Right renal cortex interstitium (tissue), 3 donors: ENCODE measurements at places on chromosomes 1 and 21. TPM values are rescaled to one million over a fixed set of nuclear protein-coding genes. Genes with fewer than 3 reads are reported as not detected.

The CASQ2 gene
- polyA plus RNA-seq: 0.51 TPM

The RAP1GAP gene
- 23.3 TPM for polyA plus RNA-seq

The C1orf210 gene
- 25.6 TPM for polyA plus RNA-seq

The LRRC38 gene
- not detected for polyA plus RNA-seq

The RGS1 gene
- 2.1 TPM for polyA plus RNA-seq

The ANP32E gene
- 154 TPM for polyA plus RNA-seq

The PROK1 gene
- 0.48 TPM for polyA plus RNA-seq

The HES3 gene
- not detected for polyA plus RNA-seq

The CITED4 gene
- polyA plus RNA-seq: 3.0 TPM

The GPR3 gene
- 0.64 TPM for polyA plus RNA-seq

GRCh38 chr1:3521426-3521825 is 67.0 kb downstream of the ARHGEF16 start:
- no peak for DNase-seq

- no peak for DNase-seq
Measured at GRCh38 chr1:226125831-226126230, 60.7 kb downstream of the ACBD3 start.

DNA sequence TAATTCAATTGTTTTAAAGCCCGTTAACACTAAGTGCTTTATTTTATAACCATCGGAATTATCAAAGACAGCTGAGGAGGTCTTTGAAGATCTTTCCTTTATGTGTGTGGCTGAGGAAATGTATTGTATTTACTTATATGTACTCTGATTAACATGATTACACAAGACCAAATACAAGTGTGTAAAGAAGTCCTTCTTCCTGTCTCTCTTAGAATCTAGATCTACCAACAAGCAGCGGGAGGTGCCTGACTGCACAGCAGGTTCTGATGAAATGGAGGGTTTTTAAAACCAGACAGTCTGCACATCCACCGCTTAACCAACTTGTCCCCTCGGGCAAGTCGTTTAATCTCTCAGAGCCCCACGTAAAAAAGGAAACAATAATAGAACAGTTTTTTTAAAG is 240.5 kb upstream of the MAP1LC3C start:
- no peak for DNase-seq

- no peak for DNase-seq
Measured at GRCh38 chr21:22711636-22712035, 1713.4 kb downstream of the NCAM2 start.

DNA sequence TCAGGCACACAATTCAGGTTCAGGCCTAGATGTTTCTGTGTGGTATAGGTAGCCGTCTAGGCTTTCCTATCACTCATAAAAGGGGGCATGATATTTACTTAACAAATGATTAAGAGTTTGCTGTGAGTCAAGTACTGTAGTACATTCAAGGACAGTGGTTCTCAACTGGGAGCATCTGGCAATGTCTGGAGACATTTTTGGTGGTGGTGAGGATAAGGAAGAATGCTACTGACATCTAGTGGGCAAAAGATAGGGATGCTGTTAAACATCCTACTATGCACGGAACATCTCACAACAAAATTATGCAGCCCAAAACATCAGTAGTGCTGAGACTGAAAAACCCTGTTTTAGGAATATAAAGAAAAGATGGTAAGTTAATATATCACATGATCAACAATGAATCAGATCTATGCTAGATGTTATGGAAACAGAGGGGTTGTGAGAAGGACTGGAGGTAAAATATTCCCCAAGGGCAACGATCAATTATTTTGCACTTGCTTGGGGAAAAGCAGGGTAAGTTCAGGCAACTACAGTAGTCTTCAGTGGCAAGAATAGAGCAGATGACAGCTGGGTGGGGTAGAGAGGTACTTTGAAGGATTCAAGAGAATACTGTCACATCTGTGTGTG is 4.9 kb downstream of the DNTTIP2 start:
- no peak for DNase-seq

- DNase-seq: no peak
Measured at GRCh38 chr1:2151252-2151651, 43.3 kb downstream of the FAAP20 start.

GRCh38 chr1:33820804-33821203 is 43.1 kb upstream of the HMGB4 start:
- DNase-seq: no peak

DNA sequence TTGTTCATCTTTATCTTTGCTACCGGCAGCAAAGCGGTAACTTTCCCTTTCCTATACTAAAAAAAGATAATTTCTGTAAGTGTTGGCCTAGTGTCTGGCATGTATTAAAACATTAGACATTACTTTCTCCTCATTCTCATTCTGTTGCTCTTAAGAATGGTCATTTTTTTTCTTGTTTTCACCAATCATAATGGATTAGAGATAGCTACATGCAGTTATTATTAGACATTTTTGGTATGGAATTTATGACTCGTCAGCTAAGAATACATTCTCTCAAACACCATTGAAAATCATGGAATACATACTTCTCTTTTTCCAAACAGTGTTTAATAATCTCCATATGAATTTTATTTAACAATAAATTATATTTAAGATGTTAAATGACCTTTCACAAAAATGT is 1154.6 kb downstream of the BRINP3 start:
- DNase-seq: no peak

- no peak for DNase-seq
Measured at GRCh38 chr1:173126421-173126820, 75.7 kb upstream of the TNFSF18 start.

DNA sequence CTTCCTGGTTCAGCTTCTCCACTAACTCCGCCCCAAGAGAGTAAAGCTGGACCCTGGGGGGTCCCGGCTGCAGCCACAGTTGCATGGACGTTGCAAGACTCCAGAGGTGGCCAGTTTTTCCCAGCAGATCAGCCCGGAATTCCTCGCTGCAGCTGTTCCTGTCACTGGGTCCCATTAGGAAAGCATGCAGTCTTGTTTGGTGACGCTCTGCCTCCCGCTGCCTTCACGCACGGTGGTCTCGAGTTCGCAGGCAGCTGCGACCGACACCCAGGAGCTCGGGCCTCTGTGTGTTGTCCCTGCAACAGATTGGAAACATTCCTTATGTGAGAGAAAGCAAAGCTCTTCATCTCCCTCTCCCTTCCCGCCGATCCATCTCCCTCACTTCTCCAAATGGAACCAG is 162.8 kb downstream of the PRDM16 start:
- DNase-seq: no peak

DNA sequence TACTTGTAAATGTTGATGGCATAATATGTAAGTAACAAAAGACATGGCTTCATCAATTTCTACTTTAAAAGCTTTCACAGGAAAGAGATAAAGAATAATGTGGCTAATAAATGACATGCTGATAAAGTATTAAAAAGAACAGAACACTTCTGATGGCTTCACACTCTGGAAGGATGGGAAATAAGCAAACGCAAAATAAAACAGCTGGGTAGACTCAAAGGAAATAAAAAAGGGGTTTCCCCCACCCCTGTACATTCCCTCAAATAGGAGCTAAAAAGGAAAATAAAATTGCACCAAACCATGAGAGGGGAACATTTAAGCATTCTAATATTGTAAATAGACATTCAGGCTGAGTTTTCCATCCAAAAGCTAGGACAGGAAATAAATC is 27.0 kb upstream of the DYRK1A start:
- DNase-seq: no peak

GRCh38 chr1:207035877-207036551 is 3.5 kb upstream of the C1orf116 start:
- DNase-seq: no peak

- no peak for DNase-seq
Measured at GRCh38 chr1:85421179-85421578, 43.8 kb downstream of the DDAH1 start.

- no peak for DNase-seq
Measured at GRCh38 chr1:20154301-20154831, 15.2 kb downstream of the PLA2G2F start.

DNA sequence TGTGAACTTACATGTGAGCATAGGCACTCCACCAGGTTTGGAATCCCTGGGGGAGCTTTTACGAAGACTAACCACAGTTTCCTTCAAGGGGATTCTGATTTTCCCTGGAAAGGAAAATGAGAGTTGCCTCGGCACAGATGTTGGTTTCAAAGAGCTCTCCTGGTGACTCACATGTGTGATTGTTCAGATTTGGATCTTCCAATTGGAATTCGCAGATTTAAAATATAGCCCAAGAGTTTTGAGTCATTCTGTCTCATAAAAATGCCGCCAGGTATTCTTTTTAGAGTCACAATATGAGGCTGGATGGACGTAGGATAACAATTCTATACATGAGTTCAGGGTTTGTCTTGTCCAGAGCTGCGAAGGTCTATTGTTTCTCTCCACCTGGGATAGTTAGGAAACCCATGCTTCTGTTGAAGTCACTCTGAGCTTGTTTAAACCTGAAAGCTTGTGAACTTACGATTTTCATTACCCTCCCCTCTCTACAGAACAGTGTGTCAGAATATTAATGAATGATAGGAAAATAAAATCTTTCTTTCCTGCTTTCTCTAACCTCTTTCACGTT is 64.9 kb downstream of the TGFB2 start:
- DNase-seq: no peak

DNA sequence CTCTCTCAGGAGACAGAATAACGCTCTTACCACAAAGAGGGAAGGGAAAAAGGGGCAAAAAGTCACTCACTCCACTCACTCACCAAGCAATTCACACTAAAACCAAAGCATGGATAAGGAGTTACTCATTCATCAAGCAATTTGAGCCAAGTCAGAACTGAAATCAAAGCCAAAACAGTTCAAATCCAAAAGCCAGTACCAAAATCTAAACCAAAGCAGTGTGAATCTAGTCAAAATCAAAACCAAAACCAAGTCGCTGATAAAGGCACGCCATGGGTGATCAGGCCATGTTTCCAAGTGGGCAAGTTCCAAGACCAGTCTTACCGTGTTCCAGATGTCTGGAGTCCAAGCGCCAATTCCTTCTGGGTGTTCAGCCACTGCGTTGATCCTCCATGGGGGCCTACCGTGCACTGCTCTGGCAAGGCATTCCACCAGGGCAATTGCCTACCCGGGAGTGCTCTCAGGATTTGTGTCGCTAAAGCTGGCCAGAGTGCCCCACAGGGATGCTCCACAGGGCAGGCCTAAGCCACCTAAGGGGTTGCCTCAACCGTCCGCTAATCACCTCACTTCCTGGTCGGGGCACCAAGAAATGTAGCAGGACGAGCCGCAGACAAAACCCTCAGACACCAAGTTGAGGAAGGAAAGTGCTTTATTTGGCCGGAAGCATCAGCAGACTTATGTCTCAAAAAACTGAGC is 142.3 kb downstream of the TRIM33 start:
- no peak for DNase-seq

GRCh38 chr1:209416716-209417115 is 166.8 kb upstream of the CAMK1G start:
- DNase-seq: no peak

DNA sequence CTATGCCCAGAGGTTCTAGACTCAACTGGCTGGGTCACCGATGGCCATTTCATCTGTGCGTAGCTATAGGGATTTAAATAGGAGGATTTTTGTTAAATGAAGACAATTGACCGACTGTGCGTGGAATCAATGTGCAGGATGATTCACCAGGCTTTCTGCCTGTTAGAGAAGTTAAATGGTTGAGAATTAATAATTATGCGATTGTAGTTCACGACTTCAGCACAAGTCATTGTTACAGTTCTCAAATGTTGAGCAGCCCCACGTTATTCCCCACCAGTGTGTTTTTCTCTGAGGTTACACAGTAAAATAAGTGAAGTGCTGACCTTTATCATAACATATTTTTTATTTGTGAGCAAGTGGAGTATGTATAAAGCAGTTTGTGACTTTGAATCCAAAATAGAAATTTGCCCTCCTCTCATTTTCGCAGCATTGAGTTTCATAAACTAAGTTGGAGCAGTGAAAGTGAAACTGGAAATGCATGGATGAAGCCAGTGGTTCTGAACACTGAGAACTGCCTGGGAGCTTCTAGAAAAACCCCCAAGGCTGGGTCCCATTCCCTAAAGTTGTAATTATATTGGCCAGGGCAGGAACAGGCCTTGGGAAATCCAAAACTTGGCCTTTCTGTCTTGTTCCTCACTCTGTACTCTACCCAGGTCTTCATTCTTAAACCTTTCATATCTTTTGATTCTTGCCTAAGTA is 102.6 kb downstream of the GALNT2 start:
- no peak for DNase-seq

DNA sequence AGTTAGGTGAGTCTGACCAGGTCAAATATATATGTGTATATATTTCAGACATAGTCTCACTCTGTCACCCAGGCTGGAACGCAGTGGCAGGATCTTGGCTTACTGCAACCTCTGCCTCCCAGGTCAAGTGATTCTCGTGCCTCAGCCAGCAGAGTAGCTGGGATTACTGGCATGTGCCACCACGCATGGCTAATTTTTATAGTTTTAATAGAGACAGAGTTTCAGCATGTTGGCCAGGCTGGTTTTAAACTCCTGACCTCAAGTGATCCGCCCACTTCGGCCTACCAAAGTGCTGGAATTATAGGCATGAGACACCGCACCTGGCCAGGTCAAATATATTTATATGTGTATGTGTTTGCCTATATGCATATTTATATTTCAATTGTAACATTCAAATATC is 581.5 kb upstream of the B3GALT2 start:
- no peak for DNase-seq

DNA sequence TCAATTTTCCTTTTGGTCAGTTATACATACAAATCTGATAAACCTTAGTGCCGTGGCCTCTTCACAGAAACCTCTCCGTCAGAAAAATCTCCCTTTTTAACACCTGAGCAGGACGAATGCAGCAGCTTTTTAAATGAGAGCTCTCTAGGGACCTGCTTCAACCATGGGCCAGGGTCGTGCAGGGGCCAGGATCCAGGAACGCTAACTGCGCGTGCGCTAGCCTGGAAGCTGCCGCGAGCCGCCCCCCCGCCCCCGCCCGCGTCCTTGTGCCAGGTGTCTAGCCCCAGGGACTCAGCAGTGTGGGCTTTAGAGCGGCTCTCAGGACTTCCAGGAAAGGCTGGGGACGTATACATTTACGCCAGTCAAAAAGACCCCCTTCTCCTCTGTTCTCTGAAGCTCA is 136.8 kb upstream of the FMN2 start:
- no peak for DNase-seq

DNA sequence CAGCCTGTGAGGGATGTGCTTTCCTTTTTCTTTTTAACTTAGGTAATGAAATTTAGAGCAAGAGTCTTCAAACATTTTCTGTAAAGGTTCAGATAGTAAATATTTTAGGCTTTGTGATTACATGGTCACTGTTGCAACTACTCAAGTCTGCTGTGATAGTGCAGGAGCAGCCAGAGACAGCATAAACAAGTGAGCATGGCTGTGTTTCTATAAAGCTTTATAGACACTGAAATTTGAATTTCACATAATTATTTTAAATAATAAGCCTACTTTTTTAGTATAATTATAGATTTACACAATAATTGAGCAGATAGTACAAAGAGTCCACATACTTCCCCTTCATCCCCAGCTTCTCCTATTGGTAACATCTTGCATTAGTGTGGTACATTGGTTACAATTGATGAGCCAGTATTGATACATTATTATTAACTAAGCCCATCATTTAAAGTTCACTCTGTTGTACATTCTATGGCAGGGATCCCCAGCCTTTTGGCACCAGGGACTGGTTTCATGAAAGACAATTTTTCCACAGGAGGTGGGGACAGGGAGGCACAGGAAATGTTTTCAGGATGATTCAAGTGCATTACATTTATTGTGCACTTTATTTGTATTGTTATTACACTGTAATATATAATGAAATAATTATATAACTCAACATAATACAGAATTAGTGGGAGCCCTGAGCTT is 3.0 kb downstream of the ATF6 start:
- DNase-seq: no peak

GRCh38 chr1:156550346-156550745 is 22.0 kb downstream of the IQGAP3 start:
- DNase-seq: no peak

GRCh38 chr1:44507490-44508396 is 102.7 kb downstream of the RNF220 start:
- no peak for DNase-seq

- no peak for DNase-seq
Measured at GRCh38 chr1:237700181-237700580, 190.5 kb downstream of the ZP4 start.
